ENCODE measurements at places on chromosomes 4 and X. TPM values are rescaled to one million over a fixed set of nuclear protein-coding genes. Genes with fewer than 3 reads are reported as not detected.
A peak's percentile ranks its signal among the peaks of the same experiment; 100 is the strongest.

DNA sequence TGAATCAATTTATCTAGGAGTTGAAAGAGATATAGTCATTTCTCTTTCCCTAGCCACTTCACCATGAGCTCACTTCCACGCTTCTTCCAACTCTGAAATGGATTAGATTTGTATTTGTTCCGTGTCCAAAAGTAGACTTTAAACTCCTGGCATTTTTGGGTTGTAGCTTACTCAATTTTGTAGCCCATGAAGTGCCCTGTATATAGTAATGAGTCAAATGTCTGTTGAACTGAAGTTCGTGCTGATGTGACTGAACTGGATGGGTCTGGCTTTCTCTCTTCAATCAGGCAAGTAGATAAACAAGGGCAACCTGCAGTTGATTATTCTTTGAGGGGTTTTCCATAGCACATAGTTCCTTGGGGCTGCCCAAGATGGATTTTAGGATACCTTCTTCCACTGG, 450.6 kb downstream of the SH2D1A start:
- no peak for DNase-seq
- no peak overlapping the region for H3K27ac ChIP-seq
- H3K4me3 ChIP-seq = no peak overlapping the region
- H3K4me1 ChIP-seq = no peaks in the 10 kb centered on the region
- H3K36me3 ChIP-seq = no peaks in the 10 kb centered on the region

DNA sequence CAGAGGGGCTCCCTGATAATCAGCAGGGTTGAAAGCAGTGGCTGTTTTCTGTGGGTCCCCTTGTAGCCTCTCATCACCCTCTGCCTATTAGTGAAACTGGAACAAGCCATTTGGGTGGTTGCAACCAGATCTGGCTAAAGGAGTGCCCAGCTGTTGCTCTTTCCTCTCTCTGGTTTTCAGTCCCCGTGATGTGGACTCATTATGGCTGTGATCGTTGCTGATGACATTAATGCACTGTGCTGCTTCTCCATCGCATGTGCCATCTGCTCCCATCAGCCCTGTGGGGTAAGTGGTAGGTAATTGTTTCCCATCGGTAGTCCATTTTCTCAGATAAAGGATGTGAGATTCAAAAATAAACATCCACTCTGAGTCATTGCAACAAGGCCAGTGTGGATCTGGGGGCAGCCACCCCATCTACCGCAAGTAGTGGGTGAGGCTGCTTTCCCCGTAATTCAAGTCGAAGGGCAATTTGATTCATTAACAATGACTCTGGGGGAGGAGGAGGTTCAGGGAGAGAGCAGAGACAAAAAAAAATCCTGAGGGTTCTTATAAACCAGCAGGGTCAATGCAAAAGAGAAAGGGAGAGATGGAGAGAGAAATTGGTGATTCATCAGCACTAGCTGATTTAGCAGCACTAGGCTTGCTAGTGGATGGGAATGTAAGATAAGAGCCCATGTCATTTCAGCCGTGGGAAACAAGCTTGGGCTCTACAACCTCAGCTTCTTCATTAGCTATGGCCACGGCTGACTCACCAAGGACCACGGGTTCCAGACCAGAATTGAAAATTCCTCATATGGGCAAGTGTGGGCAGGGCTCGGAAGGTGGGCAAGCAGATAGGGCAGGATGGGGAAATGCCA, 357.8 kb downstream of the MID1IP1 start:
- H3K4me3 ChIP-seq = no peak overlapping the region
- peaks cover 3% of the 10 kb centered on the region for H3K27me3 ChIP-seq
- H3K27ac ChIP-seq = peak overlapping the region; percentile 48
- peaks cover 14% of the 10 kb centered on the region for H3K4me1 ChIP-seq
- no peak for DNase-seq
- H3K36me3 ChIP-seq = no peaks in the 10 kb centered on the region

The STBD1 gene
- 1.8 TPM for total RNA-seq

DNA sequence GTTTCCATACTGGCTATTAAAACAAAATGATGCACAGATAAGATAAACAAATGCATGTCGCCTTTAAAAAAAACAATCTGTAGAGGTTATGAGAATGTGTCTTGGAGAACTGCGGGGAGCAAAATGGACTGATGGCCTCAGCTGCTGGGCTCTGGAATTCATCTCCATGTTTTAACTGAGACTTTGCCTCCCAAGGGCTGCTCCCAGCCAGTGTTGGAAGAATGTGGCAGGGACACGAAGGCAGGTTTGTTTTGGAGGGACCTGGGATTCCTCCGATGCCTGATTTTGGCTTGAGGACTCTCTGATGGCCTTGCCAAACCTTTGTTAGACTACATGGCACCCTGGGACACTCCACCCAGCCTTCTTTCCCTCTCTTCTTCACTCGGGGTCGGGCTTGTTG, 83.5 kb upstream of the AP1S2 start:
- H3K36me3 ChIP-seq = no peaks in the 10 kb centered on the region
- H3K27ac ChIP-seq = no peak overlapping the region
- no peaks in the 10 kb centered on the region for H3K4me1 ChIP-seq
- no peak for DNase-seq
- no peak overlapping the region for H3K4me3 ChIP-seq
- no peaks in the 10 kb centered on the region for H3K27me3 ChIP-seq

- no peak overlapping the region for H3K4me3 ChIP-seq
- DNase-seq = no peak
- no peak overlapping the region for H3K27ac ChIP-seq
- peaks cover 6% of the 10 kb centered on the region for H3K4me1 ChIP-seq
- H3K36me3 ChIP-seq = no peaks in the 10 kb centered on the region
Observed at GRCh38 chr4:10413177-10413576, 44.0 kb downstream of the ZNF518B start.
